ENCODE measurements at places on chromosomes 7 and 10.

DNA sequence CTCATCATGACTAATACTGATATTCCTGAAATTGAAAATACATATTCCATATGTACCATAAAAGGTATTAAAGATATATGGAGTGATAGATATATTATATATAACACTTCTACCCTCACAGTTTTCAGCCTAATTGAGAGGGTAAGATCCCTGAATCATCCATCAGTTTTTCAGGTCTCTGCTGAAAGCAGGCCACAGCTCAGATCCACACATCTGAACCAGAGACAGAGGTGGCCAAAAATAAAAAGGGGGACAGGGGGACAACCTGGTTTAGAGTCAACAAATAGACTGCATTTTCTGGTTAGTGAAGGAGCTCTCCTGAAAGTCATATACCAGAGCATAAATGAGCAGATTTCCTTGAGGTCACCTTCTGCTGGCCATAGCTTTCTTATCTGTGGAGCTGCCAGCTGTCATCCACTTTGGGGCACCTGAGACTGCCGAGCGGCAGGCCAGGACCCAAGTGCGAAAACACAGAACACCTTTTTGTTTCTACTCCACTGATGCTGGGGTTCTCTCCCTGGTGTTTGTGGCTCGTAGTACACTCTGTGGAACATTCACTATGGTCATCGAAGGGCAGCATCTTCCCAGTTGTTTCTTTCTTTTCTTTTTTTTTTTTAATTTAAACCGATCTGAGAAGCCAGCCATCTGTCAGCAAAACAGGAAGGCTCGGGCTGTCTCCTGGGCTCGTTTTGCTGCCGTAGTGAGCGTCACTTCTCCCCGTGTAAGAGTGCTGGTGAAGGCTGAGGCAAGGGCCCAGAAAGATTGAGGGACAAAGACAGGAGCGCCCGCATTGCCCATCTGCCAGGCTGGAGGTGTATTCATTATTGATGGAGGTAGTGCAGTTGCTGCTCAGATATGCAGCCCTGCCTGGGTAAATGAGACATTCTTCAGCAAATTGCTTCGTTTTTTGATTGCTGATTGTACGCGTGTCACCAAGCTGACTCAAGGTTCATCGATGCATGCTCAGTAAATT lies 13.5 kb downstream of the IKZF1 start:
- DNase-seq, result no peak

- no peak for DNase-seq
Measured at GRCh38 chr10:76922666-76923065, 714.9 kb downstream of the KCNMA1 start.

- DNase-seq, result no peak
Measured at GRCh38 chr10:42802876-42803275, 20.3 kb downstream of the BMS1 start.

- DNase-seq, result no peak
Measured at GRCh38 chr10:95133997-95134396, 60.0 kb upstream of the ACSM6 start.

DNA sequence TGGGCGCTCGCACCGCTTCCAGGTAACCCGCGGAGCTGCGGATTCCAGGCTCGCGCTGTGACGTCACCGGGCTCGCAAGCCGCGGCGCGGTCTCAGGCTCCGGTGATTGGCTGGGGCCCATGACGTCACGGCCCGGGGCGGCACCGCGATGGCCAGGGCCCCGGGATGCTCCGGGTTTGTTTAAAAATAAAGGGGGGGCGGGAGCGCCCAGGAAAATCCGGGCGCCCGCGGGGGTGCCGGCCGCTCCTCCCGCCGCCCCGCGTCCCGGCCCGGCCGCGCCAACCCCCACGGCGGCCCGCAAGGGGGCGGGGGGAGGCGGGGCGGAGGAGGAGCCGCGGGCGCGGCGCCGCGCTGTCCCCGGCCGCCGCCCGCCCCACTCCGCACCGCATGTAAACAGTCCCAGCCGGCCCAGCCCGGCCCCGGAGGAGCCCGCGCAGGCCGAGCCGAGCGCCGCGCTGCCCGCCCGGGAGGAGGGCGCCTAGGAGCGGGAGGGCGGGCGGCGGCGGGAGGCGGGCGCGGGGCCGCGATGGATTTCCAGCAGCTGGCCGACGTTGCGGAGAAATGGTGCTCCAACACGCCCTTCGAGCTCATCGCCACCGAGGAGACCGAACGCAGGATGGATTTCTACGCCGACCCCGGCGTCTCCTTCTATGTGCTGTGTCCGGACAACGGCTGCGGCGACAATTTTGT lies at the start of gene MTURN:
Gene MTURN, plus strand, starts transcription at position 376 of the 690 bp plus-strand sequence. Its CDS starts 151 bp downstream, at position 527.
- peak; percentile 70 for DNase-seq

GRCh38 chr10:127303105-127303504 lies 106.7 kb upstream of the INSYN2A start:
- no peak for DNase-seq

DNA sequence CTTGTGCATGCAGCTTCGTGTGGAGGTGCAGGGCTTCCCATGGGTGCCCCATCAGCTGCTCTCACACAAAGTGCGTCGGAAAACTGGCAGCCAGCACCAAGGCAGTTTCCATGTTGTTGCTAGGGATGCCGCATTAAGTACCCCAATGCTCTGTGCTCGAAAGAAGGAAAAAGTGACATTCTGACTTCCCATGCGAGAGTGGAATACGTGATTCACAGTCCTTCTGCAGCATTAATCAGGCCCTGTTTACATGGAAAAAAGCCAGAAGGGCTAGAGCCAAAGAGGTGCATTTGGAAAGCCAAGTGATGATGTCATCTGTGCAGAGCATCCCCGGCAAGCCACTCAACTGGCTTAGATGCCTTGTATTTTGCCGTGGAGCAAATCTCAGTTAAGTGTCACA lies 258.3 kb downstream of the GATA3 start:
- no peak for DNase-seq

GRCh38 chr7:30478349-30479201 lies at the start of gene NOD1:
Gene NOD1 (minus strand): TSS chr7:30478784. CDS start chr7:30456921, 21,863 bp downstream.
- no peak for DNase-seq

- no peak for DNase-seq
Measured at GRCh38 chr7:90411510-90411909, 8.2 kb downstream of the CLDN12 start.

- no peak for DNase-seq
Measured at GRCh38 chr10:74322565-74322964, 171.5 kb downstream of the ADK start.

DNA sequence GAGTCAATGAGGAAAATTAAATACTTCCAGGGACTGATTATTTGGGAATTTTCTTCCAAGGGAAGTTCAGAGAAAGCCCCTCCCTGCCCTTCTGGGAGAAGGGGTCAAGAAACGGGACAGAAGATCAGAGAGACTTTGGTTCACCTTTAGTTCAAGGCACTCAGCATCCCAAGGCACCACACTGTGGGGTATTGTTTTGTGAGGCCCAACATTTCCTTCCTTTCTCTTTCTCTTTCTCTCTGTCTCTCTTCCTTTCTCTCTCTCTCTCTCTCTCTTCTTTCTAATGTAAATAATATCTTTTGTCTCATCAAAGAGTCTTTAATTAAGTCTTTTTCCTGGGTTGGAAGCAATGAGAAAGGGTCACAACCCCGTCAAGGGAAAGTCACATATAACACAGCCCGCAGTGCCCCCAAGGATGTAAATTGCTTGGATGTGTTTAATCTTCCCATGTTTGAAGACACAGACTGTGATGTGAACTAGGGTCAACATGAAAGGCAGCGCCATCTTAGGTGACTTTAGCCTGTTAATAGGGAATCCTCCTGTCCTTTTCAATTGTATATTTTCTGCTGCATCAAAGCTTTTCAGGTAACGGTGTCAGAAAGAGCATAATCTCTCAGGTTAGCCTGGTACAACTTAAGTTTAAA lies 983.3 kb upstream of the C7orf33 start:
- DNase-seq, result no peak

- no peak for DNase-seq
Measured at GRCh38 chr7:29946428-29947186, 43.0 kb downstream of the SCRN1 start.

DNA sequence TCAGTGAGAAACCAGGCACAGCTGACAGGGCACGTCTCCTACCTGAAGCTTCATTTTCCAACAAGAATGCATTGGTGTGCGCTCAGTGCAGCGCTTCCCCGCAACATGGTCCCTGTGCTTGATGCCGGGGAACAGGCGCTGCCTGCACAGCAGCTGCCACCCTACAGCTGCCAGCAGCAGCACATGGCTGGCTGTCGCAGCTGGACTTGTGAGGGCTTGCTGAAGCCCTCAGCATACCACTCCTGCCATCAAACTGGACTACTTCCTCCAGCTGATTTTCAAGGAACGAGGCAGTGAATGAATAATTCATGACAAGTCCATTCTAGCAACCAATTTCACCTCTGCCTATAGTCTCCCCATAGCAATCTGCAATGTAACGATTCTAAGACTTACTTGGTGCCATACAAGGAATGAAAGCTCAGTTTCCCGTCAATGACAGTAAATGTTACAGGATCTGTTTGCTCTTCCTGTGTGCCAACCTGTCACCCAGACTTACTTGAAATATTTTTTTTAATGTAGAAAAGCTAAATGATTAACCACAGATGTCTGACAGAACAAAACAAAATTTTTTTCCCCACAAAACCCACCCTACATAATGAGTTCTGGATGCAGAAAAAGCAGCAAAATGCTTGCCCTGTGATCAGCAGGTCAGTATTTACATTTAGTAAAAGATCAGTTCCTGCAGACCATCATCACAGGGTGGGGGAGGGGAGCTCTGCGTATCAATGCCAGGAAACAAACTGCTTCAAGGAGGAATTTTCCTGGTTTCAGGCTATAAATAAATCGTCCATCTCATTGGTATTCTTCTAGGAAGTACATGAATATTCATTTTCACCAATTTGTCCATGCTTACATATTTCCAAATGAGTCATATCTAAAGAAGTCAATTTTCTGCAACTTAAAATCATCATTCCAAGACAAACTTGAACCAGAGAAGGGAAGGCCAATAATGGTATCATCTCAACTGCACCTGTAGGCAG lies 140.6 kb downstream of the ALOX5 start:
- no peak for DNase-seq

DNA sequence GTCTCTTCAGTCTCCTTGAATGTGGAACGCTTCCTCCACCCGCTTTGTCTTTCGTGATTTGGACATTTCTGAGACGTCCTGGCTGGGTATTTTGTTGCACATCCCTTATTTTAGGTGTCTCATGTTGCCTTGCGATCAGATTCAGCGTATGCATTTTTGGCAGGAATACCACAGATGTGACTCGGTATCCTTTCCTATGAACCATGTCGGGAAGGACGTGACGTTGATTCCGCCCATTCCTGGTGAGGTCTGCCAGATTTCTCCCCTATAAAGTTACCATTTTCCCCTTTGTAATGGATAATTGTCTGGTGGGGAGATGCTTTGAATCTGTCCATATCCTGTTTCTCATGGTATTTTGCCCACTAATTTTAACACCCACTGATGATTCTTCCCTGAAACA lies 49.6 kb downstream of the RBM17 start:
- no peak for DNase-seq

- no peak for DNase-seq
Measured at GRCh38 chr10:46025406-46025805, 5.0 kb downstream of the NCOA4 start.

- no peak for DNase-seq
Measured at GRCh38 chr7:13091974-13092707, 404.7 kb downstream of the ARL4A start.

DNA sequence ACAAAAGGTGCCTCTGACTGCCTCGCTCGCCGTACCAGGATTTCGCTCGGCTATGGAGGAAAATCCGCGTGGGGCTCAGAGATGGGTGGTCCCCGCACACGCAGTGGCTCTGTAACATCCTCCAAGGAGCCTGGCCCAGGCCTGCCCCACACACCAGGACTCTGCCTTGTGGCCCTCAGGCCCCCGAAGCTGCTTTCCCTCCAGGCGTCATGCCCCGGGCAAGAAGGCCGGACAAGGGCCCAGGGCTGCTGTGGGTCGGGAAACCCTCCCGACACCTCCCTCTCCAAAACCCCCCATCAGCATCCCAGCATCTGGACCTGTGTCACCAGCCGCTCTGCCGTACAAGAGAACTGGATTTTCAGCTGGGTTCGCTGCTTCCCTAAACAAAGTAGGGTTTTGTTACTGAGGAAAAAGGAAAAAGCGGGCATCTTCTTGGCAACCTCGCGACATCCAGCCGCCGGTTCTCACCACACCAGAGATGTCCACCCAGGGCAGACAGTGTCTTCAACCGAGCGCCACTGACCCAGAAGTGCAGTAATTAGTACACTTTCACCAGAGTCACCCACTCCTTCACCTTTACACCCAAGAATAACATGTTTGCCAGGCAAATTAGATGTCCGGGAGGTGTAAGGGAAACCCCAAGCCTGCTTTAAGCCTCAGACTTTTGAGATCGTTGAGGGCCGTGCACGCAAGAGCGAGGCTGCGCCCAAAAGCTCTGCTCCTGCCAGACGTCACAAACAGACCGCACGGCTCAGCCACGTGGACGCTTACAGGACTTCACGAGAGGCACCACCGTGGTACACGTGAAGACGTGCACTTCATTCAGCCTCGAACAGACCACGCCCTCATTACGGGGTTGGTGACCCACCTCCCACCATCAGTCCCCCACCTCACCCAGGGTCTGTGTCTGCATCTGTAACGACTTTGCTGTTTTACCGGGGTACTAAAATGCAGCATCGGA lies 62.2 kb downstream of the DIP2C start:
- no peak for DNase-seq

GRCh38 chr10:80407812-80408241 lies 524 bp upstream of the PRXL2A start:
- no peak for DNase-seq

GRCh38 chr10:34575882-34576281 lies 239.2 kb downstream of the PARD3 start:
- DNase-seq, result no peak

DNA sequence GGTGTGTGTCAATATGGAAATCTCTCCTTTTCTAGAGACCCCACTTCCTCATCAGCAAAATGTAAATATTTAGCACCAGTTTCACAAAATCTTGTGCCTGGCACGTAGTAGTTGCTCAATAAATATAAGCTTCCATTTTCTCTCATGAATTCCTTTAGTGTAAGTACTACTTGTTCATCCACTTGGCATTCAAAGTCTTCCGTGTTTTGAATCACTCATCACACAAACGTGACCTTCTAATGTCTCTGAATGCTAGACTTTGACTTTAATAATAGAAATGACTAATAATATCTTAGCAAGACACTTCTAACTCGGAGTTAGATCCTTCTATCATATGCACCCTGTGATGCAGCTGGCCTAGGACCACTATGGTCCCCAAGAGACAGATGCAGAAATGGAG lies 168.7 kb upstream of the ZNF32 start:
- DNase-seq, result no peak

- no peak for DNase-seq
Measured at GRCh38 chr7:157476201-157476600, 139.4 kb downstream of the DNAJB6 start.

DNA sequence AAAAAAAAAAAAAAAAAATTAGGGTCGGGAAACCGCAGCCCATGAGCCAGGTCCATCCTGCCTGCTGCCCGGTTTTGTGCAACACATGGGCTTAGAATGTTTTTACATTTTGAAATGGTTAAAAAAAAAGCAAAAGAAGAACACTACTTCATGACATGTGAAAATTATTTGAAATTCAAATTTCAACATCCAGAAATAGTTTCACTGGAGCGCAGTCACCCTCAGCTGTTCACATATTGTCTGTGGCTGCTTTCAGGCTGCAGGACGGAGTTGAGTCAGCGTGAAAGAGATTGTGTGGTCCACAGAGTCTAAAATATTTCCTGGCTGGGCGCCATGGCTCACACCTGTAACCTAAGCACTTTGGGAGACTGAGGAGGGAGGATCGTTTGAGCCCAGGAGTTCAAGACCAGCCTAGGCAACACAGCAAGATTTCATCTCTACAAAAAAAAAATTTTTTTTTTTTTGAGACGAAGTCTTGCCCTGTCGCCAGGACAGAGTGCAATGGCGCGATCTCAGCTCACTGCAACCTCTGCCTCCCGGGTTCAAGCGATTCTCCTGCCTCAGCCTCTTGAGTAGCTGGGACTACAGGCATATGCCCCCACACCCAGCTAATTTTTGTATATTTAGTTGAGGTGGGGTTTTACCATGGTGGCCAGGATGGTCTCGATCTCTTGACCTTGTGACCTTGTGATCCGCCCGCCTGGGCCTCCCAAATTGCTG lies 63.9 kb upstream of the ECHDC3 start:
- no peak for DNase-seq

All from left renal pelvis (tissue), 4 donors.